Thymus (tissue), 14 donors: ENCODE measurements at places on chromosomes 12 and 14.

GRCh38 chr14:95943699-95944098, 67.1 kb downstream of the TUNAR start:
- H3K27me3 ChIP-seq: no peaks in the 10 kb centered on the region
- no peak overlapping the region for H3K4me3 ChIP-seq
- no peak for DNase-seq
- no peak overlapping the region for H3K27ac ChIP-seq
- H3K36me3 ChIP-seq: no peaks in the 10 kb centered on the region

- no peak overlapping the region for H3K4me3 ChIP-seq
- H3K36me3 ChIP-seq: no peaks in the 10 kb centered on the region
- no peaks in the 10 kb centered on the region for H3K27me3 ChIP-seq
- no peaks in the 10 kb centered on the region for H3K4me1 ChIP-seq
Observed at GRCh38 chr12:69816082-69816481, 8.9 kb upstream of the MYRFL start.

DNA sequence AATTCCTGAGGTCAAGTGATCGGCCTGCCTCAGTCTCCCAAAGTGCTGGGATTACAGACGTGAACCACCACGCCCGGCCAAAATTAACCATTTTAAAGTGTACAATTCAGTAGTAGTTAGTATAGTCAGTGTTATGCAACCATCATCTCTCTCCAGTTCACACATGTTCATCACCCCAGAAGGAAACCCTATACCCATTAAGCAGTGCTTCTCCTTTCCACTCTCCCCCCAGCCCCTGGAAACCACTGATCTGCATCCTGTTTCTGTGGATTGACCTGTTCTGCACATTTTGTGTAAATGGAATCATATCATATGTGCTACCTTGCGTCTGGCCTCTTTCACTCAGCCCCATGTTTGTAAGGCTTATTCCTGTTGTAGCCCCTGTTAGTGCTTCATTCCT, 52.2 kb downstream of the PHETA1 start:
- no peaks in the 10 kb centered on the region for H3K27me3 ChIP-seq
- no peaks in the 10 kb centered on the region for H3K36me3 ChIP-seq
- H3K27ac ChIP-seq: no peak overlapping the region
- no peak overlapping the region for H3K4me3 ChIP-seq
- H3K4me1 ChIP-seq: no peaks in the 10 kb centered on the region

GRCh38 chr12:121953695-121954094, 35.3 kb downstream of the CFAP251 start:
- no peak overlapping the region for H3K4me3 ChIP-seq
- no peak overlapping the region for H3K27ac ChIP-seq
- H3K4me1 ChIP-seq: no peaks in the 10 kb centered on the region
- H3K36me3 ChIP-seq: no peaks in the 10 kb centered on the region
- DNase-seq: no peak

- no peak overlapping the region for H3K27ac ChIP-seq
- no peaks in the 10 kb centered on the region for H3K27me3 ChIP-seq
- no peaks in the 10 kb centered on the region for H3K36me3 ChIP-seq
- H3K4me1 ChIP-seq: no peaks in the 10 kb centered on the region
Observed at GRCh38 chr12:79891506-79892162, 43.3 kb downstream of the PPP1R12A start.

DNA sequence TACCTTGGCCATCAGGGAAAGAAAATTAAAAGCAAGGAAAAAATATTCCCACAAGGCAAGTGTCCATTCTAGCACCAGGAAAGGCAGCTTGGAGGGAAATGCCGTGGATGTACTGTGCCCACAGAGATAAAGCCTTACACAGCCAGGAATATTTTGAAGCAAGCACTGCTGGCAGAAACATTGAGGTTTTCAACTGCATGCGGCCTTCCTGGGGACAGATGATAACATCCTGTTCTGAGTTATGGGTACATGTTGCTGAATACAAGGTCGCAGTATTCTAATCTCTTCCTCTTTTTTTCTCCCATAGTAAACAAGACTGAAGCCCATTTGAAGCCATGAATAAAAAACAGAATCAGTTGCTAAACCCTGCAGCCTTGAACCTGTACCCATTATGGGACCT, 197.1 kb downstream of the BTG1 start:
- H3K4me1 ChIP-seq: no peaks in the 10 kb centered on the region
- DNase-seq: no peak
- H3K27me3 ChIP-seq: no peaks in the 10 kb centered on the region
- no peaks in the 10 kb centered on the region for H3K36me3 ChIP-seq

GRCh38 chr14:54025661-54026060, 69.0 kb upstream of the BMP4 start:
- H3K27me3 ChIP-seq: no peaks in the 10 kb centered on the region
- no peak overlapping the region for H3K4me3 ChIP-seq
- no peaks in the 10 kb centered on the region for H3K4me1 ChIP-seq
- no peaks in the 10 kb centered on the region for H3K36me3 ChIP-seq
- H3K27ac ChIP-seq: no peak overlapping the region
- DNase-seq: no peak

GRCh38 chr12:89799316-89799715, 90.7 kb upstream of the ATP2B1 start:
- H3K4me3 ChIP-seq: no peak overlapping the region
- no peak for DNase-seq
- no peak overlapping the region for H3K27ac ChIP-seq
- no peaks in the 10 kb centered on the region for H3K4me1 ChIP-seq
- H3K36me3 ChIP-seq: no peaks in the 10 kb centered on the region

- no peaks in the 10 kb centered on the region for H3K27me3 ChIP-seq
- peak; percentile 61 for DNase-seq
- peak within 1 kb of the TSS; percentile 88 for H3K27ac ChIP-seq
- H3K36me3 ChIP-seq: no peaks in the 10 kb centered on the region
Observed at GRCh38 chr12:39619660-39620433, at the start of gene ABCD2. Gene ABCD2, minus strand, starts transcription at chr12:39619803. Its CDS starts 188 bp downstream, at chr12:39619615.

DNA sequence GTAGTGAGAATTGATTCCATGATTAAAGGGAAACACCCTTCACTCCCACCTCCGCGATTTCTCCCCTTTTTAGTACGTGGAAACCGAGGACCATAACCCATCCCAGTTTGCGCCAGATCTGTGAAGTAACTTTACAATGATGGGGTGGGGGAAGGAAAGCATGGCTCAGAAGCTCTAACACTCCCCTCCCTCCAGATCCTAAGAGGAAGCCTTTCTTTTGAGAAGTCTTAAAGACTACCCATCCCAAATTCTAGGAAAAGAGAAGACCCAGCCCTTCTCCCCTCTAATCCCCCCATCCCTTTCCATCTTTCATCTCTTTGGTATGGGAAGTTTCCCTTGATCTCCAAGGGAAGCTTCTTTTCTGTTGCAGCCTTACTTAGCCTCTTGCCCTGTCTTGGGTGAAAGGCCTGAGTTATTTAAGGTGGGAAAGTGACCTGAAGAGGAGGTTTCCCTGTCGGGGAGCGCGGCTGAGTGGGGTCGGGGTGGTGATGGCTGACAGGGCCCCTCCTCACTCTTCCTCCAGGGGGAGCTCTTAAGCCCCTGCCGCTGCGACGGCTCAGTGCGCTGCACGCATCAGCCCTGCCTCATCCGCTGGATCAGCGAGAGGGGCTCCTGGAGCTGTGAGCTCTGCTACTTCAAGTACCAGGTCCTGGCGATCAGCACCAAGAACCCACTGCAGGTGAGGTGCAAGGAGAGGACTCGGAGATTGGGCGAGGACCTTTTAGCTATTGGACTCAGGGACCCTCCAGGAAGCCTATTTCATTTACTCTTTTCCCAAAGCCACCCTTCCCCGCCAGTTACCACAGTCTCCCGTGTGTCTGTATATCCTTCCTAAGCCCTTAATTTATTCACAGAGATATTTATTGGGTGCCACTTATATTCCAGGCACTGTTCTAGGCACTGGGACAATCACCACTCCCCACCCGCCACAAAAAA, 1.8 kb downstream of the MARCHF9 start:
- no peak overlapping the region for H3K27ac ChIP-seq
- peaks cover 18% of the 10 kb centered on the region for H3K36me3 ChIP-seq
- peak; percentile 55 for DNase-seq
- peaks cover 24% of the 10 kb centered on the region for H3K4me1 ChIP-seq
- H3K4me3 ChIP-seq: peak overlapping the region; percentile 52

GRCh38 chr14:102323102-102323501, 3.6 kb downstream of the ZNF839 start:
- no peak for DNase-seq
- no peak overlapping the region for H3K27ac ChIP-seq
- peaks cover 21% of the 10 kb centered on the region for H3K4me1 ChIP-seq
- no peaks in the 10 kb centered on the region for H3K36me3 ChIP-seq
- no peaks in the 10 kb centered on the region for H3K27me3 ChIP-seq

- no peak overlapping the region for H3K27ac ChIP-seq
- H3K4me3 ChIP-seq: peak overlapping the region; percentile 64
- no peaks in the 10 kb centered on the region for H3K36me3 ChIP-seq
- peaks cover 13% of the 10 kb centered on the region for H3K4me1 ChIP-seq
- DNase-seq: no peak
Observed at GRCh38 chr12:48818831-48819590, 715 bp downstream of the CACNB3 start.

- no peaks in the 10 kb centered on the region for H3K36me3 ChIP-seq
- DNase-seq: no peak
- H3K4me3 ChIP-seq: no peak overlapping the region
- H3K27me3 ChIP-seq: peaks cover 25% of the 10 kb centered on the region
- no peak overlapping the region for H3K27ac ChIP-seq
Observed at GRCh38 chr12:53793221-53793620, 41.4 kb upstream of the CISTR start.

- H3K36me3 ChIP-seq: no peaks in the 10 kb centered on the region
- DNase-seq: no peak
- H3K27ac ChIP-seq: no peak overlapping the region
- no peaks in the 10 kb centered on the region for H3K4me1 ChIP-seq
- H3K27me3 ChIP-seq: no peaks in the 10 kb centered on the region
- no peak overlapping the region for H3K4me3 ChIP-seq
Observed at GRCh38 chr12:21337959-21338744, 3.4 kb upstream of the SLCO1A2 start.

DNA sequence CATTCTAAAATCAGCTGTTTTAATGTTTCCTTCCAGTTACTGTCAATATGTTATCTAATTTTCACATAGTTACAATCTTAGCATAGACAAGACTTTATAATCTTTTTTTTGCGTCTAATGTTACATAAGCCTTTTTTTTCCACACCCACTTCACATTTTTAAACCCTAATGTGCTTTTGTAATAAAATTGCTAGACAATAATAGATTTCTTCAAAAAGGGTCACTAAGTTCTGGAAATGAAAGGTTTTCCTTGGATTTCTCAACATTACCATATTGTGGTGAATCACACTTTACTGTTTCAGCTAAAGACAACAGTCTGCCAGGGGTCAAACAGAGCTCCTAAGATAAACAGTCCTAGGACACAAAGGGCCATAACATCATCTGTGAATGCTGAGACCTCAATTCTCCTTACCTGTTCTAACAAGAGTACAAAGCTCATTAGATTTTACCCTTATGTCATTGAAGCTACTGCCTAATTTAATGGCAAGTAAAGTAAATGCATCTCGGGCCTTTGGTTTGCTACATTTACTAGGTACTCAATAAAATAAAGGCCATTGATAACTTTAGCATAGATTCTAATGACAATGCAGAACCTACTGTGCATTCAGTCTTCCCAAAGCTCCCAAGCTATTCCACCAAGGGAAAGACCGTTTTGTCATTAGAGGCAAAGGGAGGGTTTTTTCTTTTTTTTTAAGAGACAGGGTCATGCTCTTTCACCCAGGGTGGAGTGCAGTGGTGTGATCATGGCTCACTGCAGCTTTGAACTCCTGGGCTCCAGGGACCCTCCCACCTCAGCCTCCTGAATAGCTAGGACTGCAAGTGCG, 111.2 kb upstream of the SLC38A2 start:
- H3K27ac ChIP-seq: no peak overlapping the region
- no peak for DNase-seq
- no peaks in the 10 kb centered on the region for H3K36me3 ChIP-seq
- no peak overlapping the region for H3K4me3 ChIP-seq
- no peaks in the 10 kb centered on the region for H3K27me3 ChIP-seq
- H3K4me1 ChIP-seq: no peaks in the 10 kb centered on the region

GRCh38 chr14:54102530-54102929, 145.9 kb upstream of the BMP4 start:
- DNase-seq: no peak
- H3K36me3 ChIP-seq: no peaks in the 10 kb centered on the region
- no peaks in the 10 kb centered on the region for H3K4me1 ChIP-seq
- no peaks in the 10 kb centered on the region for H3K27me3 ChIP-seq
- H3K27ac ChIP-seq: no peak overlapping the region

DNA sequence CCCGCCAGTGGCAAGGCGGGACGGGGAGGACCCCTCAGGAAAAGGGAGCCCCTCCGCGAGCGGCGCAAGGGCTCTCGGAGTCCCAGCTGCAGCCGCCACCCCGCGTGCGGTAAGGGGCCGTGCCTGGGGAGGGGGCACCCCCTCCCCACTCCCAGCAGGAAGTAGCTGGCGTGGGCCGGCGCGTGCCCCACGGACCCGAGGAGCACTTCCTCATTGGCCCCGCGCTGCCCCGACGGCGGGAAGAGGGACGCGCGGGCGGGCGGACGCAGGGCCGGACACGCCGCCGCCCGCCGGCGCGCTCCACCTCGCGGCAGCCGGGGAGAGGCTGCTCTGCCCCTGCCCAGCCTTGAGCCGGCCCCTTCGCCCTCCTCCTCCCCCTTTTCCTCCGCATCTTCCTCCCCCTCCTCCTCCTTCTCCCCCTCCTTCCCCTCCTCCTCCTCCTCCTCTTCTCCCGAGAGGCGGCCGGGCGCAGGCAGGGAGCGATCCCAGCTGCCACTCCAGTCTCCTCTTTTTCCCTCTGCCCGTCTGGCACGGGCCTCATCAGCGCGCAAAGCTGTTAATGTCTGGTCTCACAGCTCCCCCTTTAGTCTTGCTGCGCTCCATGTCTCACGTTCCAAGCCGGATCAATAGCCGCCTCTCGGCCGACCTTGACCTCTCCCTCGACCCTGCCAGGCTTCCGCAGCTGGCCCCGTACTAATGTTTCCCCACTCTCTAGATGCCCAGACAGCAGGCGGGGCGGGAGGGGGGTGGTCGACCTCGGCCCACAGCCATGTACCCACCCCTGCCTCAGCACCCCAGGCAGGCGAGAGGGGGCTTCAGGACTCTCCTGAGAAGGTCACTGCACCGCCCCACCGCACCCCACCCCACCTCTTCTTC, 2.6 kb upstream of the BCL11B start:
- H3K27ac ChIP-seq: no peak overlapping the region
- peaks cover 79% of the 10 kb centered on the region for H3K27me3 ChIP-seq
- H3K4me3 ChIP-seq: peak overlapping the region; percentile 99
- H3K4me1 ChIP-seq: peaks cover 20% of the 10 kb centered on the region
- no peaks in the 10 kb centered on the region for H3K36me3 ChIP-seq

GRCh38 chr14:55277972-55278740, 6.9 kb downstream of the FBXO34 start:
- no peak overlapping the region for H3K4me3 ChIP-seq
- H3K27me3 ChIP-seq: no peaks in the 10 kb centered on the region
- H3K36me3 ChIP-seq: no peaks in the 10 kb centered on the region
- peak; percentile 15 for DNase-seq
- H3K4me1 ChIP-seq: peaks cover 7% of the 10 kb centered on the region

GRCh38 chr12:122200541-122201175, 2.9 kb upstream of the B3GNT4 start:
- H3K4me3 ChIP-seq: no peak overlapping the region
- no peak overlapping the region for H3K27ac ChIP-seq
- peaks cover 12% of the 10 kb centered on the region for H3K4me1 ChIP-seq
- no peaks in the 10 kb centered on the region for H3K36me3 ChIP-seq
- no peak for DNase-seq
